ENCODE measurements at places on chromosomes 6 and 20.
A peak's percentile ranks its signal among the peaks of the same experiment; 100 is the strongest.

DNA sequence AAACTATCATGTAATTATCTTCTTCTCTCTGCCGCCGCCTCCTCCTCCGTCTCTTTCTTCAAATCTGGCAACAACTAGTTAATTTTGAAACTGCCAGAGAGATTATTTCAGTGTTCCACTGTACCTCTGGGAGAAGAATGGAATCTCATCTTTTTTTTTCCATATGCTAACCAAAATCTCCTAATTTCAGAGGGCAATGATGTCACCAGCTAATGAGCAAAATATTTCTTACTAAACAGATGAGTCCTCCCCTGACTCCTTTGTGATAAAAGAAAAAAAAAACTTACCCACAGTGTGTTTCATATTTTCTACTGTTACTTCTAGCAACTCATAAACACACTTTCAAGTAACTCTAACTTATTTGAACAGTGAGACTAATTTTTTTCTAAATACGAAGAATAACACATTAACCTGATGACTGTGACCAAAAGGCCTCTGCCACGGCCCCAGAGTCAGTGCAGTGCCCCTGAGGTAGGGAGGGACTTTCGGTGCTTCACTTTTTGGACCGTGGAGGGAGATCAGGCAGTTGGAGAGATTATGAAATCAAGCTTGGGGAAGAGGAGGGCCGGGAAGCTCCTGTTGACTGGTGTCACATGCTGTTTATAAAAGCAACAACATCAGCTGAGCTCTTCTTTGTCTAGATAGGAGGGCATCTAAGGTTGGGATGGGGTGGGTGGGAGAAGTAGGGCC, 159.6 kb downstream of the SASH1 start:
- DNase-seq, result no peak

DNA sequence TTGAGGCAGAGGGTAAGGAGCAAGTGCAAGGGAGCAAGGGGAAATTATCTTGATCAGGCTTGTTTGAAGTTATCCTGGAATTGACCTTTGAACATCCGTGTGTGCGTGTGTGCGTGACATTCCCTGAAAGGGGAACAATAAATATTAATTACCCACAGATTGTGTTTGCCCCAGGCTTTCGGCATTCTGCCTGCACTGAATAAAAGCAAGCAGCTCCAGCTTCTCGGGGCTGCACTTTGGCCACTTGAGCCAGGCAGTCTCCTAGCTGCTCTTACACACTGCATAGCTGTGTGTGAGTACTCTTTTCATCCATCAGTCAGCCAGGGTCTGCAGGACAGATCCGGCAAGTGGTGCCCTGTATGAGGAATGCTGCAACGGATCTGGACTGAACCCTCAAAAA, 107.7 kb upstream of the BTN3A2 start:
- no peak for DNase-seq

DNA sequence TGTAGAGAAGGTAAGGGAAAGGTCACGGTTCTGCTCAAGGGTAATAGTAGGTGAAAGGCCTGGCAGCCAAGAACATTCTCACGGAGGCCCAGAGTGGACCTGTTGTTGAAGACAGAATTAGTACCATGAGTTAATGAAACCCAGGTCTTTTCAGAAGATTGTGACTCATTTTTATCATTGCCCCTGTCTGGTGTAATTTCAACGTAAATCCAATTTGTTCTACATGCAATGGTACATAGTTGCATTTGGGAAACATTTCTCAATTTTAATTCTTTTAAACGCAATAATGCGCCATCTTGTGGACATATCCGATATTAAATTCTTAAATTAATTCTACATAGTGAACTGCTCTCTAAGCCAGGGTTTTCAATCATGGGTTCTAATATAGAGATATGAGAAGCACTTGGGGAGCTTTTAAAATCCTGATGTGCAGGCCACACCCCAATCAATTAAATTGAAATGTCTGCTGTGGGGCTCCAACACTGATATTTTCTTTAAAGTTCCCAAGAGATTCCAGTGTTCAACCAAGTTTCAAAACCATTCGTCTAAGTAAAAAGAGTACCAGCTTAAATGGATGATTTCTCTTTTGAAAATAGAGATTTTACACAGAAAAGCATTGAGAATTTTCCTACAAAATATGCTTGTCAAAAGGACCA, 257.4 kb downstream of the PLCB1 start:
- peak; percentile 78 for DNase-seq

- DNase-seq, result no peak
Observed at GRCh38 chr20:63073738-63074065, 66.9 kb upstream of the BHLHE23 start.

GRCh38 chr20:34772437-34772836, 53.0 kb downstream of the NCOA6 start:
- no peak for DNase-seq

DNA sequence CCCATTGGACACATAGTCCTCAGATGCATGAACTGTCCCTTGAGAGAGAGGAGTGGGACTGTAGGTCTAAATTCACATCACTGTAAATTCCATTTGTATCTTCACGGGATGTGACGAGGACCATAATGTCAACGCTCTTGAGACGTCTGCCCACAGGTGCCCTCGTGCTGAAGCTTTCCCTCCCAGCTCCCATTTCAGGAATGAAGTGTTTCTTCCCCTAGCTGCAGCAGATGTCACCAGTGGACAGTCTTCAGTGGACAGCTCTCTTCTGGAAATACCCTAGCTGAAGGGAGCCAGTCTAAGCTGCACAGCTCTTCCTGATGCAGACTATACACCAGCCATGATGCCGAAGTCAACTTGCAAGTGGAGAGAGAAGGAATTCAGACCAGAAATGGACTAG, 217.4 kb upstream of the ECI2 start:
- no peak for DNase-seq

GRCh38 chr6:43992783-43993644, 134.2 kb downstream of the MRPL14 start:
- no peak for DNase-seq

GRCh38 chr20:22904386-22904785, 130.7 kb upstream of the SSTR4 start:
- DNase-seq, result no peak

DNA sequence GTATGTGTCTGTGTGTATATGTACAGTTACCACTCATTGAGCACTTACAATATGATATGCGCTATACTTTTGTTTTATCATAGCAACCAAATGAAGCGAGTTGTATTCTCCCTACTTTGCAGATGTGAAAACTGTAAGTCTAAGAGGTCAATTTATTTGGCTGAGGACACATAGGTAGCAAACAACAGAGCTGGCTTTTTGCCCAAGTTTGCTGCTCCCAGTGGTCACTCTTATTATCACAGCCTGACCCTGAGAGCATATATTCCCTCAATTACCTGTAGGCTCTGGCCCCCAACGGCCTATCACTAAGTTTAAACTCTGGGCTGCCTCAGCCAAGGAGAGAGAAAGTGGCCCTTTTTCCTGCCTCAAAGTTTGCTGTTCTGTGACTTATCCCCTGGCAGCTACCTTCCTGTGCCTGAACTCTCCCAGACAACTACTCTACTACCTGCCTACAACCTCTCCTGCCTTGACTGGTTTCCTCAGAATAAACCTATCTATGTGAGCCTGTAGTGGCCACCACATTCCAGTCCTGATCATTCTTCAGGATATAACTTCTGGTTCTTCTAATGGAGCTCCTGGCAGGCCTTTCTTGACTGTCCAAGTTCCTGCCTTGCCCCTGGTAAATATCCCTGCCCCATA, 221.8 kb downstream of the FRK start:
- peak; percentile 18 for DNase-seq

DNA sequence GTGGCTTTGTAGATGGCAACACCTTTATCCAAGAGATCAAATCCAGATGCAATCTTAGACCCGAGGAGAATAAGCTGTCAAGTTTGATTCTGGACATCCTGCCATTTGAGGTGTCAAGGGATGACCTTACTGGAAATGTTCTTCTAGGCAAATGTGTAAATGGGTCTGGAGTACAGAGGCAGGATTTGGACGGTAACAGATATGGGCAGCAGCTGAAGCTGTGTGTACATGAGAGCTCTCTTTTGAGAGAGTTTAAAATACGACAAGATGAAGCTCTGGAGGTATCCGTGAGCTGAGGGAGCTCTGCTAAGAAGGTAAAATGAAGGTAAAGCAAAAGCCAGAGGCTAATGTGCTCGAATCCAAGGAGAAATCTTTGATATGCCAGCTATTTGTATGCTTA, 56.6 kb downstream of the RALGAPA2 start:
- DNase-seq, result no peak

DNA sequence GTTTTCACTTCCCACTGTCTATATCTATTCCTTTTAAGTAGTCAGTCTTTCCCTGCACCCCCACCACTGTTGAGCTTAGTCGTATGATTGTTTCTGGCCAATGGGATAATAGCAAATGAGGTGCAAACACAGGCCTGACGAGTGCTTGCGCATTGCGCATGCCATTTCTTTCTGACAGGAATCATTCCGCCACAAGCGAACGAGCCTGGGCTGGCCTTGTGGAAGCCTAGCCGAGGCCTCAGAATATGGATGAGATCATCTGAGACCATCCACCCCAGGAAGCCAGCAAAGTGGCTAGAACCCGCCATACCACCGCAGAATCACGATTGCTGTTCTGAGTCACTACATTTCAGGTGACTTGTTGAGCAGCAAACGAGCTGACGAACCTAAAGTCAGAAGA, 52.2 kb upstream of the PRL start:
- DNase-seq, result no peak
